Activated T-helper 17 cell treated with anti-CD3 and anti-CD28 coated beads, Interleukin-2, amount 50 U/mL, for 72 hours (primary cell): ENCODE measurements at places on chromosomes 12 and 14.
A peak's percentile ranks its signal among the peaks of the same experiment; 100 is the strongest.

- ATAC-seq, result no peak
Observed at GRCh38 chr14:21059842-21060613, 2.4 kb downstream of the RNASE8 start.

- no peak for ATAC-seq
Observed at GRCh38 chr12:110667671-110668070, 21.2 kb downstream of the HVCN1 start.

DNA sequence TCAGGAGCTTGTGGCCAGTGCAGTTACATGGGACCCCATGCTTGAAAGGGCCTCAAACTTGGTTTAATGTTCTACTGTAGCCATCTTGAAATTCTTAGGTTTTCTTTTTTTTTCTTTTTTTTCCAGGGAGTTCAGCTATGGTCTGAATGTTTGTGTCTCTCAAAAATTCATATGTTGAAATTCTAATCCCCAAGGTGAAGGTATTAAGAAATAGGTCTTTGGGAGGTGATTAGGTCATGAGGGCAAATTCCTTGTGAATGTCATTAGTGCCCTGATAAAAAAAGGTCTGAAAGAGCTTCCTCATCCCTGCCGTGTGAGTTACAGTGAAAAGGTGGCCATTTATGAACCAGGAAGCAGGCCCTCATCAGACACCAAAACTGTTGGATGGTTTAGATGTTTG lies 324.1 kb downstream of the C12orf75 start:
- ATAC-seq, result no peak

GRCh38 chr12:106896603-106897002 lies 59.1 kb upstream of the TMEM263 start:
- ATAC-seq, result no peak

GRCh38 chr14:72024043-72024407 lies 91.8 kb downstream of the RGS6 start:
- peak; percentile 91 for ATAC-seq

- no peak for ATAC-seq
Observed at GRCh38 chr12:38501991-38502390, 185.4 kb downstream of the ALG10B start.

- ATAC-seq, result peak; percentile 81
Observed at GRCh38 chr12:113174461-113175384, 10.6 kb downstream of the DDX54 start.

- ATAC-seq, result no peak
Observed at GRCh38 chr12:102437511-102437910, 42.9 kb downstream of the IGF1 start.

DNA sequence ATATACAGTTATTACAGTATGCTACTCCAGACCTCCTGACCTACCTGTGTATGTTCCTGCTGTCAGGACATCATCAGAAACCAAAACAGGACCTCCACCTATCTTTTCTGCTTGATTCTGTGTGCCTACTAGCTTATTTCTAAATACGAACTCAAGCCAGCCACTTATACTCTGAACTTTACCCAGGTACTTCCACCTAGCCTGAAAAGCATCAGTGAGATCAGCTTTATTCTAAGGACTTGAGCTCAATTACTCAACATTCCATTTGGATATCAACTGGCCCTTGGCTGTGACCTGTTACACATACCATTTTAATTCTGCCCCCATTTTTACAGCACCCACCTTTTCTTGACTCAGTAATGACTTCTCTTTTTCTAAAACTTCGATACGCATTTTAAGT lies 29.2 kb downstream of the TRIP11 start:
- ATAC-seq, result no peak

GRCh38 chr14:87013583-87013982 lies 979.4 kb downstream of the GALC start:
- no peak for ATAC-seq

DNA sequence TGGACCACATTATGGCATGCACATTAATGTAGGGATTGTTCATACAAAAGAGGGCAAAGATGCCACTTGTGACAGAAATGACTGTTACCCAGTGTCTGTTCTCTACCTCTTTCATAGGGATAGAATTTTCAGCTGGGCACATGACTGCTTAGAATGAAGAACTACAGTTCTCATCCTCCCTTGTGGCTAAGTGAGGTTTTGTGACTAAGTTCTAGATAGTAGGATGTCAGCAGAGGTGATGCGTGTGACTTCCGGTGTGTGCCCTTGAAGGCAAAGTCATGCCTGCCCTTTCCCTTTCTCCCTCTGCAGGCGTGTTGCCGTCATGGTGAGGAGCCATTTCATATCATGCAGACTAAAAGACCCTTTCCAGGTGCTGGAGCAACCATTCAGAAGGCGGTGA lies 99.3 kb downstream of the CACNA1C start:
- peak; percentile 96 for ATAC-seq

DNA sequence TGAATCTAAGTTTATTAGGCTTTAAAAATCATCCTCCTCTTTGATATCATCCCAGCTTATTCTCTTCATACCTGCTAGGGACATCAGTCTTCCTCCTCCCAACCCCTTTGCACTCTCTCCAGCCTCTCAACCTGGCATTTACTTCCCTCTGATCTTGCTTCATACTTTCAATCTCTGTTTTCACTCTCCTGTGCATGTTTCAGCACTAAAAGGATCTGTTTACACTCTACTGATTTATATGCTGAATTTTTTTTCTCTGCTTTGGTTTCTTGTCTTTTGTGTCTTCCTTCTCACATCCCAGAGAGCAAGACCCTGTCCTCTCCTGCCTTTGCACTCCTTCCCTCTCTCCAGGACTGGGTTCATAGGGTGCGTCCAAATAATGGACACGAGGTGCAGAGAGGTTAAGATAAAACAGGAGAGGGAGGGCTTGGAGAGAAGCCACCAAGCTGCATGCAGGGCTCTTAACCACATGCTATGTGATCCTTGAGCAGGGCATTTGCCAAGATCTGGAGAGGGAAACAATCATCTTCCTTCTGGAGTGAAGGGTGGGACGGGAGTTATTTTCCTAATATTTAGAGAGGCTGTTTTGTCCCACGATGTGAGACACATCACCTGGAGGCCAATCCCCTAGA lies 3.0 kb upstream of the CISTR start:
- ATAC-seq, result no peak

GRCh38 chr14:104203071-104203425 lies 64.7 kb downstream of the KIF26A start:
- ATAC-seq, result no peak
